ENCODE measurements at places on chromosomes 11 and 22.

GRCh38 chr22:47050401-47051051 is 288.1 kb downstream of the TBC1D22A start:
- DNase-seq = no peak

- DNase-seq = no peak
These were observed 4.8 kb downstream of the BEST1 start for GRCh38 chr11:61954851-61955421.

DNA sequence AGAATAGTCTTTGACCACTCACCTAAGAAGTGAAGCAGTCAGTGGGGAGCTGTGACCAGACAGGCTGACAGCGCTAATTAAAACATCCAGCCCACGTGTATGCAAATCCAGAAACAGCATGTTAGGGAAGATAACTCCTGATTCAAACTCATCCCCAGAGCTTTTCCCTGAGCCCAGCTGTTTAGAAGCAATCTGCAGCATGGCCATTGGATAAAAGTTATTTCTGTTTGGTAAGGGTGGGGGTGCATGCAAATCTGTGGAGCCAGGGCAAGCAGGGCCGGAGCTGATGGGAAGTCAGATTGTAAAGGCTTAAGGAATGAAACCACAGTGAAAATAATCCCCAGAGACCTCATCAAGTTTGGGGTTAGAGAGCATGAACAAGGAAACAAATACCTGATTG is 247.9 kb upstream of the KIRREL3 start:
- no peak for DNase-seq

- DNase-seq = no peak
These were observed 1.1 kb upstream of the CEND1 start for GRCh38 chr11:790721-791564.

DNA sequence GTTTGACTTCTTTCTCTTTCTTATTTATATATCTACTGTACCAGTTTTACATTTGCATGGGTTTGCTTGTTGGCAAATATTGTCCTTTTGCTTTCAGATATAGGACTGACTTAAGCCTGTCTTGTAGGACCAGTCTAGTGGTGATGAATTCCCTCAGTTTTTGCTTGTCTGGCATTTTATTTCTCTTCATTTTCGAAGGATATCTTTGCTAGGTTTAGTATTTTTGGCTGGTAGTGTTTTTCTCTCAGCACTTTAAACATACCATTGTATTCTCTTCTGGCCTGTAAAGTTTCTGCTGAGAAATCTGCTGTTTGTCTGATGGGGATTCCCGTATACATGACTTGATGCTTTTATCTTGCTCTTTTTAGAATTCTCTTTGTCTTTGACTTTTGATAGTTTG is 14.2 kb upstream of the ZBED5 start:
- no peak for DNase-seq

DNA sequence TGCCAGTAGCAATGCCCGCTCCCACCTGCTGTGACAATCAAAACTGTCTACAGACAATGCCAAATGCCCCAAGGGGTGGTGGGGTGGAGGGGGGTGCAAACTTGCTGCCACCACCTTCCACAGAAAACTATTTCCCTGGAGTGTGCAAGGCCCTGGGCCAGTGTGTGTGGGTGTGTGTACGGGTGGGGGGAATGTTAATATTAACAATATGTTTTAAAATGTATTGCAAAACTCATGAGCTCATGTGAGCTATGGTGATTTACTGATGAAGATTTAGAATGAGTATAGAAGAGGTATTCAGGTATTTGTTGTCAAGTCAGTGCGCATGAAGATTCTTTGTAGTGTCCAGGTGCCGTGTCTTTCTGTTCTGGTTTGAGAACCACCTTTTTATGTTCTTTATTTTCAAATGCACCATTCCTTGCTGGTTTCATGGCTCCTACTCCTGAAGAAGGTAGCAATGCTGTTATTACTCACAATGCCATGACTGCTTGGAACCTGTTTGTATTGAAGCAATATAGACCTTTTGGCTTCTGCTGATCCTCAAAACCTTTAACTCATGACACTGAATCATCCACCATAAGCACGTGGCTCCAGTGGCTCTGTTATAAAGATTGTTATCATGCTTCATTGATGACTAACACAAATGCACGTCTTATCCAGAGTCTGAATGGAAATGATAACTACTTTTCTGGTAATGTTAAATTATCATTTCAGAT is 29.9 kb upstream of the AQP11 start:
- DNase-seq = no peak

DNA sequence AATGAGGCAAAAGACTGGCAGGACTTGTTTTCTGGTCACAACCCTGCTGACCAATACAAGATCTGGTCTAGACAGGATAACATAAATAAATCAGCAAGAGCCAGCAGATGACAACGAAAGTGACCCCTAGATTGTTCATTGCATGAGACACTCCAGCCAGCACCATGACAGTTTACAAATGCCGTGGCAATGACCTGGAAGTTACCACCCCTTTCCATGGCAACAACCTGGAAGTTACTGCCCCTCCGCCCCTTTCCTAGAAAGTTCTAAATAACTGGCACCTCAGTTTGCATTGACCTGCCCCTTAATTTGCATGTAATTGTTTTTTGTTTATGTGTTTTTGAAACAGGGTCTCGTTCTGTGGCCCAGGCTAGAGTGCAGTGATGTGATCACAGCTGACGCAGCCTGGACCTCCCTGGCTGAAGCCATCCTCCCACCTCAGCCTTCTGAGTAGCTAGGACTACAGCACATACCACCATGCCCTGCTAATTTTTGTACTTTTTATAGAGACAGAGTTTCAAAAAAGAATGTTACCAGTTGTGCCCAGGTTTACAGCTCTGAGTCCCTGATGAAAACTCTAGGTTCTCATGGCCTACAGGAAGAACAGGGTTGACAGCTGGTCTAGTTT is 38.1 kb upstream of the WT1 start:
- DNase-seq = no peak

DNA sequence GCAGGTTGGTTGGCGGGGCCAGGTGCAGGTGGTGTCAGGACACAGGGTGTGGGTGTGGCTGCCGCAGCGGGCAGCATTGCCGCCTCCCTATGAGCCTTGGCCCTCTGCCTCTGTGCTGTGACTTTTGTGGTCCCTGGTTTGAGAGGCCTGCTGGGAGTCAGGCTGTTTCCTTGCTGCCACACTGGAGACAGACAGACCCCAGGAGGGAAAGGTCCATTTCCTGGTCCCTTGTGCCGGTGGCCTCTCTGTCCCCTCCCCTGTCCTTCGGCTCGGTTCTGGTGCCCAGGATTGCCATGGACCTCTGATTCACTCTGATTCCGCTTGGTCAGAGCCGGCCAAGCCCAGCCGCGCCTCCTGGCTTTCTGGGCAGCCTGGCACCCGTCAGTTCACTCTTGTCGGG is 196.9 kb downstream of the TBC1D22A start:
- DNase-seq = no peak

GRCh38 chr11:86058360-86058759 is 10.5 kb downstream of the PICALM start:
- no peak for DNase-seq

DNA sequence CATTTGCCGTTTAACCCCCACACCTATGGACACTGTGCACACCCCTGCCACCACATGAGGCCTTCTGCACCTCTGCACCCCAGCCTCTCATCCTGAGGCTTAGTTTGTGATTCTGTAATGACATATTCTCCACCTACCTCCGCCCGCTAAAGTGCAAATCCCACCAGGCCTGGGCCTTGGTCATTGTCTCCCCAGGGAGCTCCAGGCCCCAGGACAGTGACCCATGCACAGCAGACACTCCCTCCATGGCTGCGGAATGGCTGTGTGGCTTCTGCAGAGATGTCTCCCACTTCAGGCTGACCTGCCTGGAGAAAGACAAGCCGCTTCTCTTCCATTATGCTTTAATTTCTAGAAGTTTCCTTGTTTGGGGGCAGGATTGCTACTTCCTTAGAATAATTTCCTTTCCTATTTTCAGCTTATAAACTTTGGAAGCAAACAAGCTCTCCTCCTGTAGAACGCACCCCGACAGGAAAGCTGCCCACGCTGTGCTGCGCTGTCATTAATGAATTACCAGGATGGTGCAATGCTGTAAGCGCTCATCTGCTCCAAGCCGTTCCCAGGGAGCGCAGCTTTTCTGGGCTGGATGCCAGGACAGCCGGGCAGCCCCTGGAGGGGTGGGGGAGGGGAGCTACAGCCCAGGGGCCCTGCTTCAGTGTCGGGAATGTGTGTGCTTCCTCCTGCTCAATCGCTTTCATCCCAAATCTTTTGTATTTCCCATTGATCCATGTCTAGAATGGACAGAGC is 618.0 kb downstream of the BRD1 start:
- DNase-seq = no peak

- no peak for DNase-seq
These were observed 17.7 kb upstream of the TALDO1 start for GRCh38 chr11:729492-730074.

DNA sequence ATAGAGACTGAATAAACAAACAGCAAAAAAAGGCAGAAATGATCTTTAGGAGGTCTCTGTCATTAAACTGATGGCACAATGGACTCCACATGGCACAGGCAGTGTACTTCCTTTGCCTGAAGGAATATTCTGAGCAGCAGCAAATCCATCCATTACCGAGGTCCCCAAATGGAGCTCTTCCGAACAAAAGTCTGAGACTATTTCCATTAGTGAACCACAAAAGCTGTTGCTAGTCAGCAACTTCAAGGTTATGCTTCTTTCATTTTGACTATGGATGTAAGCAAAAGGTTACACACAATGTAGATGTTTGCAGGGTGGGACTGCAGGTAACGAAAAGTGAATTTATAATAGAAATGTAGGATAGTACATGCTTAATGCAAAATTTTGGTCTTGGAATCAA is 14.5 kb downstream of the NARS2 start:
- DNase-seq = no peak

DNA sequence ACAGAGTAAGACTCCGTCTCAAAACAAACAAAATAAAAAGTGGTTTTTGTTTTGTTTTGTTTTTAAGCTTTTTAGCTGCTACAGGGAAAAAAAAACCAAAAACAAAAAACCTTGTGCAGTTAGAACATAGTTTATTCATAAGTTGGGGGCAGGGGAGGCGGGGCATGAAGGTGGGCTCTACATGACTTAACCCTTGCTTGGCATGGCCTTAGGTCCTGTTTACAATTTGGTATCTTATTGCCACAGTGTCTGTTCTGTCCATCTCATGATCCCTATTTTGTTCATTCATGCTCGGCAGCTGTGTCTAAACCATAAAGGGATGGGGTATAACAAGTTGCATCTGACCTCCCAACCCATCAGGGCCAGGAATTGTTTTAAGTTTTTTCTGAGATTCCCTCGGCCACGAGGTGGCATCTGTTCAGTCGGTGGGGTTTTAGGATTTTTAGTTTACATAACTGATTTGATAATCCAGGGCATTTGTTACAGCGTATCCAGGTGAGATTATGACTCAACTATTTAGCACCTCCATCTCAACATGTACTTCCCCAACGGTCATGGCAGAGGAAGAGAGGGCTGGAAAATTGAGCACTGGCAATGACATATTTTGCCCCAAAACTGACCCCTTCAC is 6.9 kb downstream of the AP5B1 start:
- no peak for DNase-seq

DNA sequence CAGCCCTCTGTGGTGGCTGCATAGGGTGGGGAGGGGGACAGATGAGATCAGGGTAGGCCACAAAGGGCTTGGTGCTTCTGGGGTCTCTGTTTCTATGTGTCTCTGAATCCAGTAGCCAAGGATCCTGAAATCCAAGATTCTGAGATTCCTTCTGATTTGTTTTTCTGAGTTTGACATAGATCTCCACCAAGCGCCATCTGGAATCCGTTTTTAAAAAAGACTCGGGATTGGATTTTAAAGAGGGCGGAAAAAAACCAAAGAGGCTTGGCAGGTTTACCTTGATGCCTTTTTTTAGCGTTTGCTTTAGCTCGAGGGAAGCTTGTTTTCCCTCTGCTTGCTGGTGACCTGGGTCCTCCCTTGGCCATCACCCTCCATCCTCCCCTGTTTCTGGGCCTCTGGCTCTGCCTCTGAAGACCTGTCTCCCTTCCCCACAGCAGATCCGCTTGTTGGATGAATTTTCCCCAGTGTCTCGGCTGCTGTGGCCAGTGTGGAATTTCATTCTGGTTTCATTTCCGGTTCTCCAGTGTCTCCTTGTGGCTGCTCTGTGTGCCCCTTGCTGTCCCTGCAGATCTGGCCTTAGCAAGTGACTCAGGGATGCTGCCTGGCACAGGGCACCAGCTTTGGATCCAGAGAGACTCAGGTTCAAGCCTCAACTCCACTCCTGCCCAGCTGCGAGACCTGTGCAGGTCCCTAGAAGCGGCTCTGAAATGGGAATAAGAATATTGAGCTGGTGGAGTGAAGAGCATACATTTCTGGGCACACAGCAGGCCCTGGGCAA is 15.1 kb downstream of the SYNGR1 start:
- no peak for DNase-seq

GRCh38 chr22:24376586-24376985 is 50.8 kb upstream of the ADORA2A start:
- no peak for DNase-seq

DNA sequence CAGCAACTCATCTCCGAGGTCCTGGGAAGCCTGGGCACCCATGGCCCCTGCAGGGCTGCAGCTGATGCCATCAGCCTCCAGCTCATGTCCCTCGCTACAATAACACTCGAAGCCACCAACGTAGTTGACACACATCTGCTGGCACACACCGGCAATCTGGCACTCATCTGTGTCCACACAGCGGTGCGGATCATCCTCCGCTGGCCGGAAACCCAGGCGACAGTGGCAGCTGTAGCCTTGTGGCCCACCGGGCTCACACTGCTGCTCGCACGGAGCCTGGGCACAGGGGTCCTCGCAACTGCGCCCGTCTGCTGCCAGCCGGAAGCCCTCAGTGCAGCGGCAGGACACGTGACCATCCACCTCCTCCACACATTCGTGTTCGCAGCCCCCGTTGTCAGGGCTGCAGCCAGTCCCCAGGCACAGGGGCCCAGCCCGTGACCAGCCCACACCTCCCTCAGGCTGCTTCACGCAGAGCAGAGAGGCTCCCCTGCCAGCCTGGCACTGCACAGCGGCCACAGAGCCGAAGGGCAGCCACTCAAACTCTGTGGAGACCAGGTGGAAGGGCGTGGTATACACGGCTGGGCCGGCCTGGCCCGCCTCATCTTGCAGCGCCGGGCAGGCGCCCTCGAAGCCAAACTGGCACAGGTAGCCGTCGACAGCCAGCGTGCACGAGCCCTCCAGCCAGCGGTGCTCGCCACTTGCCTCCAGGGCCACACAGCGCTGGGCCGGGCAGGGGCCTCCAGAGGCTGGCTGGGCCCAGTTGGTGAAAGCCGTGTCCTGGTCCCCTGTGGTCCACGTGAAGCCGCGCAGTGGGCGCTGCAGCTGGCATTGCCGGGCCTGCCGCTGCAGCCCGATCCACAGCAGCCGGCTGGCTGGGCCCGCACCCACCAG is 678 bp downstream of the CD248 start:
- DNase-seq = no peak

DNA sequence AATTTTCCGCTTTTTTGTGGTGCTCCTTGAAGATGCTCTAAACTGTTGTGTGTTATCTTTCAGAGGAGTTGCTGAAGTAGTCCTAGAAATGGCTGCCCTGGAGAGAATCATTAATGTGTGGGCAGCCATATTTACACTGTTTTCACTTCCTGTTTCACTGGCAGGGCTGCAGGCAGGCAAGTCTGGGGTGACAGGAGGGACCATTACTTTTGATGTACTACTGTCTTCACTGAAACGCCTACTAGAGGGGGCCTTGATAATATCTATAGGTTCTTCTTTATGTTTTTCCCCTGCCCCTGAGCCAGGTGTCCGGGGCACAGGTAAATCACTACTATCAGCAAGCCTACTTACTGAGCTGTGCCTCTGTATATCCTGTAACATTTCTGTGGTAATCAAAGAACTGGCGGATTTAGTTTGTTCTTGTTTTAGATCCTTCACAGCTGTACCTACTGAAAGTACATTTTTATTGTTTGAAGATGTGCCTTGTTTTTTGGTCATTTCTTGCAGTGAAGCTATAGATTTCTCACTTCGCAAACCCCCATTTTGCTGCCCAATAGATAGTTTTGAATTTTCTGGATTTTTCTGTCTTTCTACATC is 39.7 kb downstream of the ACAT1 start:
- no peak for DNase-seq
